ENCODE measurements at places on chromosomes 5 and 9.

DNA sequence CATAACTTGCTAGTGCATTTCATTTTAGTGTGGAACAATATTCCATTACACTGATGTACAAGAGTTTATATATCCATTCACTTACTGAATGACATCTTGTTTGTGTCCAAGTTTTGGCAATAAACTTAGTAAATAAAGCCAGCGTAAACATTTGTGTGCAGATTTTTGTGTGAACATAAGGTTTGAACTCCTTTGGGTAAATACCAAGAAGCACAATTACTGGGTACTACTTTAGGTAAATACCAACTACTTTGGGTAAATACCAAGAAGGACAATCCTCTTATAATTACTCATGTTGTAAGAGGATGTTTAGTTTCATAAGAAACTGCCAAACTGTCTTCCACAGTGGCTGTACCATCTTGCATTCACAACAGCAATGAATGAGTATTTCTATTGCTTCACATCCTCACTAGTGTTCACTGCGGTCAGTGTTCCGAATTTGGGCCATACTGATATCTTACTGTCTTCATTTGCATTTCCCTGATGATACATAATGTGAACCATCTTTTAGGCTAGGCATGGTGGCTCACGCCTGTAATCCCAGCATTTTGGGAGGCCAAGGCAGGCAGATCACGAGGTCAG, 2.3 kb upstream of the SYK start:
- DNase-seq, result no peak

GRCh38 chr5:51326844-51327243, 56.4 kb upstream of the ISL1 start:
- DNase-seq, result no peak

- no peak for DNase-seq
Measured at GRCh38 chr5:38013107-38013506, 173.3 kb upstream of the GDNF start.

DNA sequence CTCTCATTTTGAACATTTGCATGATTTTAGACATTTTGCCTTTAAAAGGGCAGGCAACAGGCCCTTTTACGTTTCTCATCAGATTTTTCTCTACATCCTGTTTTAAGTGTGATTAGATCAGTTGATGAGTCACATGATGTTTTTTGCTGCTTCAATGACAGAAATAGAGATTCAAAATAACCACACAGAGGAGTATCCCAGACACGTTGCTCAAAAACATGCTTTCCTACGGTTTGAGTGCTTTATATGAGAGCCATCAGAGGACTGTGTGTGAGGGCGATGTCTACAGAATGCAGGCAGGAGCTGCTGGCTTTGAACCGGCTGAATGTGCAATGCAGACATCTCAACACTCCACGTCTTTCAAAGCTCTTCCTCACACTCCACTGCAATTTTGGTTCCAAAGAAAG, 42.1 kb downstream of the OTULIN start:
- peak; percentile 41 for DNase-seq

GRCh38 chr5:98713027-98713426, 60.4 kb upstream of the RGMB start:
- DNase-seq, result no peak

GRCh38 chr9:132755096-132755495, 84.8 kb downstream of the GTF3C4 start:
- DNase-seq, result no peak

- DNase-seq, result no peak
Measured at GRCh38 chr5:112554101-112554977, 135.3 kb upstream of the EPB41L4A start.

- DNase-seq, result no peak
Measured at GRCh38 chr9:18109675-18110074, 364.3 kb upstream of the ADAMTSL1 start.

- peak; percentile 73 for DNase-seq
Measured at GRCh38 chr9:76717613-76718012, 46.6 kb upstream of the PCA3 start.

DNA sequence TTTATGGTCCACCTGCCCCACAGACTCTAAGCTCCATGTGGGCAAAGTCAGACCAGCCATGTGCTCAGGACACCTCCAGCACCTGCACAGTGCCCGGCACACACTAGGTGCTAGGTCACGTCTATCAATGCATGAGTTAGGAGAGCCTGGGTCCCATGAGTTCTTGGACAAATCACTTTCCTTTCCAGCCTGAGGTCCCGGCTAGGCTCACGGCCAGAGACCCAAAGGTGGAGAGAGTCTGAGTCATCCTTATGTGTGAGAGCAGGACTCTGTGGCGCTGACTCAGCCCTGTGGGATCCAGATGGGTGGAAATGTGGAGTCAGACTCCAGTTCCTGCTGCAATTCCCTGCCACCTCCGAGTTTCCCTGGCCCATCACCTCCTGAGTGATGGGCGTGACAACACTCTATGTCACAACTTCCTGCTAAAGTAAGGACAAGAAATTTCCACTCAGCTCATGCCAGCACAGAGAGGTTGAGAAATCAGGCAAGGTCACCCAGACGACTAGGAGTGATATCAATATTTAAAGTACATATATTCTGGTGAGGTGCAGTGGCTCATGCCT, 2.5 kb upstream of the ST6GALNAC4 start:
- DNase-seq, result peak; percentile 94

GRCh38 chr5:175463641-175464040, 14.7 kb upstream of the SFXN1 start:
- DNase-seq, result no peak

GRCh38 chr5:122515709-122516431, 203.8 kb downstream of the SNCAIP start:
- DNase-seq, result peak; percentile 72

GRCh38 chr5:96226941-96227552, 206.0 kb downstream of the PCSK1 start:
- peak; percentile 77 for DNase-seq

- no peak for DNase-seq
Measured at GRCh38 chr5:162558120-162558519, 490.5 kb downstream of the GABRG2 start.

GRCh38 chr9:103364753-103365152, 369.6 kb downstream of the CYLC2 start:
- no peak for DNase-seq

GRCh38 chr5:58961631-58962280, 378.9 kb downstream of the RAB3C start:
- DNase-seq, result no peak

DNA sequence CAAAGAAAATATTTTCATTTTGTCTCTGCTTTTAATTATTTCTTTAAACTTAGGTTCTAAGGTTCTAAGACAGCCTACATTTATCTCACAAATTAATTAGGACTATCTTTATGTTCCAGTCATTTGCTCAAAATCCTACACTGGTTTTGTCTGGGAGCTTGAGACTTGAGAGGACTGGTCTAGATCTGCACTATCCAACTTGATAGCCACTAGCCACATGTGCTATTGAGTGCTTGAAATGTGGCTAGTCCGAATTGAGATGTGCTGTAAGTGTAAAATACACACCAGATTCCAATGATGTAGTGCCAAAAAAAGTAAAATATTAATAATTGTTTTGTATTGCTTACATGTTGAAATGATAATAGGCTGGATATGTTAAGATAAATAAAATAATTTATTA, 7.2 kb downstream of the CDC37L1 start:
- DNase-seq, result no peak

DNA sequence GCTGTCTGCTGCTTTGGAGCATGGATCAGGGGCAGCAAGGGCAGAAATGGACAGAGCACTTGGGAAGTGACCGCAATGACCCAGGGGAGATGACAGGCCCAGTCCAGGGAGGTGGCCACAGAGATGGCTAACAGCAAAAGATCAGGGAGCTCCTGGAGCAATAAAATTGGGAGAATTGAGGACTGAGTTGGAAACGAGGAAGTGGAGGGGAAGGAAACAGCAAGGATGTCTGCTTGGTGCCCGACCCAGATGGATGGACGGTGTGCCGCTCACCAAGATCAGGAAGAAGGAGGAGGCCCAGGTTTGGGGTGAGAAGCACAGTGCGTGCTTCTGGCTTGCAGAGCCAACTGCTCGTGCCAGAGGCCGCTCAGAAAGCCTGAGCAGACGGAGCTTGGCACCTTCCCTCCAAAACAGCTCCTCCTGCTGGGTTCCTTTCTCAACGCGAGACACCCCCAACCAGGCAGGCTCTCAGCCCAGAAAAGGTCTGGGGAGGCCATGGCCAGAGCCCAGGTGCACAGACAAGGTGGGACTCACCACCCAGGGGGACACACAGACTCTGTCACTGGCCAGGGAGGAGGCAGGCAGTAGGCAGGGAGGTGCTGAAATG, 1.7 kb upstream of the SLC34A1 start:
- peak; percentile 35 for DNase-seq

- no peak for DNase-seq
Measured at GRCh38 chr5:2192496-2192895, 309.8 kb upstream of the IRX4 start.

DNA sequence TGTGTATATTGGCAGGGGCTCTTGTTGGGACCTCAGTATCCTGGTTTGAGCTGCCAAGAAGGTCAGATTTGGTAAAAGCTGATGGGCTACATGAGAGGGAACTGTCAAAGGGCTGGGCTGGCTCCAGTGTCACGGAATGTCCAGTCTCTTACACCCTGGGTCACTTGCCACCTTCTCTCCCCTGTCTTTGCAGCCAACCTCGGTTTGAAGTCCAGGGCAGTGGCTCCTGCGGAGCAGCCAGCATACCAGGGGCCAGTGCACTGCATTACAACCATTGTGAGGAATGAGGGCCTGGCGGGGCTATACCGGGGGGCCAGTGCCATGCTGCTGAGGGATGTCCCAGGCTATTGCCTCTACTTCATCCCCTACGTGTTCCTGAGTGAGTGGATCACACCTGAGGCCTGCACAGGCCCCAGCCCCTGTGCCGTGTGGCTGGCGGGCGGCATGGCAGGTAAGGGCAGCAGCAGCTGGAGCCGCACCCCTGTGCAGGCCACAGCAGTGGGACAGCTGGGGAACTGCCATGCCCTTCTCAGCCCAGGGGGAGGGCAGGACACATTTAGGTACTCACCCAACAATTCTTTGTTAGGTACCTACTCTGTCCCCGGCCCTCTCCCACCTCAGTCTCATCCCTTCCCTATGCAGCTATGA, 24.2 kb downstream of the IL9 start:
- no peak for DNase-seq

DNA sequence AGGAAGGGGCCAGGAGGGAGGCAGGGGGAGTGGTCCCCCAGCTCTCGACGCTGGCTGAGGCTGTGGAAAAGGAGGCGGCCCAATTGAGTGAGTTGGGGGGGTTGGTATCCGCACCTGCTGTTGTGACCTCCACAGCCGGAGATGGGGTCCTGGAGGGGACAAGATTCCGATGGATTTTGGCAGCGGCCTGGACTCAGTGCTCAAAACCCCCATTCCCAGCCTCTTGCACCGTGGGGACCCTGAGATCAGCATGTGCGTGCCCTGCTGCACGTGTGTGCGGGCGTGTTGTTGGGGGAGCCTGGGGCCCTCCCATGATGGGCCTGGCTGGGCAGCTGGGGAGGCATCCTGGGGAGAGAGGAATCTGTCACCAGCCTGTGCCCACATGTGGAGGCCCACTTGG, 15.0 kb downstream of the CNTFR start:
- no peak for DNase-seq

GRCh38 chr5:75848077-75848476, 130.8 kb upstream of the POC5 start:
- DNase-seq, result no peak

DNA sequence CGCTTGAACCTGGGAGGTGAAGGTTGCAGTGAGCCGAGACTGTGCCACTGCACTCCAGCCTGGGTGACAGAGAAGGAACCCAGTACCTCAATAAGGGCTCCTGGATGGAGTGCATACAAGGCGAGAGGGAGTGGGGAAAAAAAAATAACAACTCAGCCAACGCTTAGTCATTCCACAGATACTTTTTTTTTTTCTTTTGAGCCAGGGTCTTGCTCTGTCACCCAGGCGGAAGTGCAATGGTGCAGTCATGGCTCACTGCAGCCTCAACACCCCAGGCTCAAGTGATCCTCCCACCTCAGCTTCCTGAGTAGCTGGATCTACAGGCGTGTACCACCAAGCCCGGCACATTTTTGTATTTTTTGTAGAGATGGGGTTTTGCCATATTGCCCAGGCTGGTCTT, 59.5 kb upstream of the GGTA1 start:
- DNase-seq, result no peak

GRCh38 chr9:134666208-134666607, 24.6 kb downstream of the COL5A1 start:
- DNase-seq, result no peak

DNA sequence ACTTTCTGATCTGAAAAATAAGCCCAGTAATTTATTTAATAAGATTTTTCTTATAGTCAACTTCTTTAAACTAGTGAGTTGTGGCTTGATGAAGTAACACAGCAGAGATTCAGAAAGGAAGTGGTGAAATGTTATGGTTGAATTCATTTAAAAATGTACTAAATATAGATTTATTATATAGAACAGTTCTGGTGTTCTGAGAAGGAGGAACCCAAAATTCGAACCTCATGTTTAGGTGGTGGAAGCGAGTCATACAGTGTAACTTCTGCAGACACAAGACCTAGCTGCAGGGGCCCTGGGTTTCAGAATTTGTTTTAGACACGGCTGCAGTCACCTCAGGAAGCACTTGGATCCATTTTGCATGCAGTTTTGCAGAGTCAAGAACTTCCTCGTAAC, 188.2 kb downstream of the TRIO start:
- no peak for DNase-seq

DNA sequence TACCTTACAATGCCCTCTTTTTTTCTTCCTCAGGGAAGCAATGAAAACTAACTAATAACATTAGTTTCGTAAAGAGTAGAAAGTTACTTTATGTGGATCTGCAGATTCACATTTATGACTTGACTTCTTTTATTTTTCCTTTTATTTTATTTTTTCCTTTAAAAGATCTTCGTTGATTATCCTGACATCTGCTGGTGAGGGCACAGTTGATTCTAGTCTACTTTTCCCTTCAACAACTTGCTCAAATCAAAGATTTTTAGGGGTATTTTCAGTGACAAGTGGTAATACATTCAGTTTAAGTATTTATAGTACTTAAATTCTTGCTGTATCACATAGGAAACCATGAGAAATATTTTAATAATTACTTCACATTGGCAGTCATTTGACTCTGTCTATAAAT, 4.9 kb downstream of the EDIL3 start:
- DNase-seq, result peak; percentile 63

- DNase-seq, result no peak
Measured at GRCh38 chr9:113646491-113646890, 183.0 kb downstream of the RGS3 start.

- DNase-seq, result peak; percentile 53
Measured at GRCh38 chr9:105656131-105656921, 5.9 kb upstream of the TAL2 start.

GRCh38 chr9:135083831-135084230, 3.6 kb upstream of the OLFM1 start:
- DNase-seq, result no peak

DNA sequence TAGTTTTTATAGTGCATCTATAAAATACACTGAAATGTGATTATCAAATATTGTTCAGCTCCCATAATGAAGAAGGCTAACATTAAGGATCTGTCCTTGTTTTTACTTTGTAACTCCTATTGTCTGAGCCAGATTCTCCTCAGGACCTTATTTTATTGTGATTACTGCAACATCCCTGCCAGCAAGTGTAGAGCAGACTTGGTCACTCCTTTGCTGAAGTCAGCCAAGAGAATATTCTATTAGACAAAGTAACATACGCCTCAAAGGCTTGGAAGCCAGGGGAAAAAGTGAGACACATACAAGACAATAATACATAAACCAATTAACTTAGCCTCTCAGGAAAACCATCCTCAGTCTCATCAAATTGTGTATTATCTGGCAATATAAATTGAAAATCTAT, 269.6 kb downstream of the ARL15 start:
- DNase-seq, result no peak
